ENCODE measurements at places on chromosomes 3 and 15.

- peak; percentile 63 for DNase-seq
Measured at GRCh38 chr15:63891079-63891767, 57.5 kb upstream of the HERC1 start.

GRCh38 chr3:38283810-38284755, 2.0 kb downstream of the SLC22A14 start:
- DNase-seq, result no peak

DNA sequence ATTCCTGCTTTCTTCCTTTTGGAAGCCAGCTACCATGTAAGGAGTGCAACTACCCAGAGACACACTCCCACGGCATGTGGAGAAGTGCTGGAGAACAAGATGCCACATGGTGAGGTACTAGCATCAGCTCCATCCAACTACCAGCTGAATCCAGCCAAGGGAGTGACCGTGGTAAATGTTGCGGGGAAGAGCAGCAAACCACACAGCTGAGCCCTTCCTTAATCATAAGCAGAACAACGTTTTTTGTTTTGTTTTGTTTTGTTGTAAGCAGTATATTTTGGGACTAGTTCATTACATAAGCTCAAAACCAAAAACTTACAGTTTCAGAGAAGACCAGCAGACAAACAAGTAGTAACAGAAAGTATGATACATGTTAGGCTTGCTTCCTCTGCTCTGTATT, 212.6 kb upstream of the ATP10A start:
- DNase-seq, result no peak

DNA sequence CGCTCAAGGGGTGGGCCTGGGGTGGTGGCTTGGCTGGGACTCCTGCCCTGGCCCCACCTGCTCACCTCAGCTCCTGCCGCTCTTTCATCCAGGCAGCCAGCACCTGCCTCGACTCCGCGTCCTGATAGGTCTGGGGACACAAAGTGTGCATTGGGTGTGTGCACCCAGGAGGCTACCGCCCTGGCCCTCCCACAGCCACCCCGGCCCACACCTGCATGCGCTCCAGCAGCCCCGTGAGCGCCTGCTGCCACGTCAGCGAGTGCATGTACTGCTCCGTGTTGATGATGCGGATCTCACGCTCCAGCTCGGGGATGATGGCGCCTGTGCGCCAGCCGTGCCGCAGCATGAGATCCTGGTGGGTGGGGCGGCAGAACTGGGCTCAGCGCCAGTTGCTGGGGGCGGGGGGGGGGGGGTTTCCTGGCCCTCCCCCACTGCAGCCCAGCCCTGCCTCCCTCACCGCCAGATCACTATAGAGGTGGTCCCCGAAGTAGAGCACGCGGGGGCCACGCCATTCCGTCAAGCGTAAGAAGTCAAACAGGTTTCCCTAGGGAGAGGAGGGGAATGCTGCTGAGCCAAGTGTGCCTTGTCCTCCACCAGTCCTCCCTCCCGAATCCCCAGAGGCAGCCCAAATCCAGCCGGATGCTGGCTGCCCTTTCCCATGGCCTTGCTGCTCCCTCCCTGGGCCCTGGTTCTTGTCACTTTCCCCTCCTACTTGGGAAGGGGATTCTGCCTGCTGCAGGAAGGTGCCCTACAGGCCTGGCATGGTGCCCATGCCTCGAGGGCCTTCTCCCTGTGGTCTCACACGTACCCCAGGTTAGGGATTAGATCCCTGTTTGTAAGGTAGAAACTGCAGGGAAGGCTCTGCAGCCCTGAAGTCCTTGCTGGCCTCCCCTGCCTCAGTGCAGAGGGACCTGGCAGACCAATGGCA, 8.6 kb downstream of the NT5DC2 start:
- DNase-seq, result no peak

DNA sequence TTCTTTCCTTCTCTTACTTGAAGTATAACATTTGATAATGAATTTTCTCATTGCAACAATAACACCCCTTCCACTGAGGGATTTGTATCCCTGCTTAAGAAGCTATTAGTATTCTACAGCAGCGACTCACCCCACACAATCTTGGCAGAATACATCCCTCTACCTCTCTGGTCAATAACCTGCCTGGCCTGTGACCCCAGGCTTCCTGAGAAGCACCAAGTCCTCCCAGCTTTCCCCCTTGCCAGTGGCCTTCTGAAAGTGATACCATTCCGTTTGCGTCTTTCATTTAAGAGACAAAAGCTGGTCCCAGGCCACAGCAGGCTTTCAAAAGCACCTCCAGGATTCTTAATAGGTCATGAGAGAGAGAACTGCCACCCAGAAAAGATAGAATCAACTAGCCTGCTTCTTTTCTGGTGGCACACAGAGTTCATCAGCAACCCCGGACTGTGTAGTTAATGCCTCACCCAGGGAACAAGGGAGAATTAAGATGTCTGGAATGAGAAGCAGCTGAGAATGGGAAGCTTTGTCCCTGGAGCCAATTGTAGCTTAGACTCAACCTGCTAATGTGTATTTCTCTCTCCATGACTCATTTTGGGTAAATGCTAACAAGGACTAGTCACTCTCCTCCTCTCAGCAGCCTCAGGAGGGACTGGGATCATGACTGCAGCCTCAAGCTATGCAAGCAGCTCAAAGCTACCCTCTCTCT, 101.0 kb upstream of the CPNE4 start:
- DNase-seq, result no peak

- DNase-seq, result peak; percentile 27
Measured at GRCh38 chr15:84955089-84955848, 26.4 kb upstream of the PDE8A start.

DNA sequence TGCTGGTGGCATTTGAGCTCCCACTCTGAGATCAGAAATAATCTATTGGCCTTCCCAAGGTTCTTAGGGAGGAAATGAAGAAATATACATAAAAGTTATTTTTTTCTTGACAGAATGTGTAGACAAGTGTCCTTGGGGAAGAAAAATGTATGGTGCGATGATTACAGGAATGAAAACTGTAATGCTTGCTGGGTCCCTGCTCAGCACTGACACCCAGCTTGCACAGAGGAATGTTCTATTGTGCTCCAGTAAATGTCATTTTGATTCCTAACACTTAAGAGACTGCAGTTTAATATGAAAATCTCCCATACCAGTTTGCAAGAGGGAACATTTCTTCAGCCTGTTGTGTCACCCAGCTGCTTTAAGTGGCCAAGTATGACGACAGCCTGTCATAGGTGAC, 271.3 kb upstream of the TPM1 start:
- no peak for DNase-seq

GRCh38 chr3:43558171-43558570, 63.6 kb downstream of the ANO10 start:
- DNase-seq, result no peak

DNA sequence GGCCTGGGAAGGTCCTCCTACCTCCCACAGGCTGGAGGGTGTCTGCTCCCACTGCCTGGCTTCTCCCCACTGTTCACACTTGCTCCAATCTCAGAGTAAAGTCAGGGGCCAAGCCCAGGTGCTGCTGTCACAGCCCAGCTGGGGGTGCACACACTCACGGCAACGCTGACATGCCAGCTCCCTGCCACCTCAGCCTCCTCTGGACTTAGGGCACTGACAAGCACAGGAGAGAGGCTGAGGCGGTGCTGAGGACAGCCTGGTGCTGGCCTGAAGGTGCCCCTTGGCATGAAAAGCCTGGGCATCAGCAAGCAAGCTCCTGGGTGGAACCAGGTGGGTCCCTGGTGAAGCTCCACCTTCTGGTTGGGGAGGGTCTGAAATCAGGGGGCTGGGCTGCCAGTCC, 53.0 kb downstream of the LSAMP start:
- DNase-seq, result no peak

DNA sequence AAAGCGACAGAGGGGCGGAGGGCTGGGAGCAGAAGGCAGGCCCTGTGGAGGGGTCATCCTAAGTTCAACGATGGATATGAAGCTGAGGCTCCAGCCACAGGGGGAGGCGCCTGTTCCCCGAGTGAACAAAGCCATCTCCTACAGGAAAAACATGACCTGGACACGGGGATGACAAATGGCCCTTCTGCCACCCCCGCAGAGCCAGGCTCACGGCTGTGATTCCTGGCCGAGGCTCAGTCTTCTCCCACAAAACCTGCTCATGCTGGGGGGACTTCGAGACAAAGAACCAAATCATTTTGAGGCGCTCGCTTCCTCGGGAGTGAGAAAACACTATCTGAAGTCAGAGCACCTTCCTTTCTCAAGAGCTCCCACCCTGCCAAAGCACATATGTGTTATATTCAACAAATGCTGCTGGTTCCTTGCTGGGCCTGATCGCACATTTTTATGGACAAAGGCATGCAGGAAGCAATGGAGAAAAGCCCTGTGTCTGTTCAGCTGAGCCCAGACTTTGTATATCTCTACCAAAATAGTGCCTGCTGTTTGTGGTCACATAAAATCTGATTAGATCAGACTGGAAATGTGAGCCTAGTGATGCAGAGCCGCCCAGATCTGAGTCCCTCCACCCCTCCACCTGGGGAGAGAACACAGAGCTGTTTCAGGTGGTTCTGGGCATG, 5.6 kb downstream of the RBP1 start:
- no peak for DNase-seq

- DNase-seq, result no peak
Measured at GRCh38 chr15:70775160-70775559, 11.8 kb upstream of the UACA start.

DNA sequence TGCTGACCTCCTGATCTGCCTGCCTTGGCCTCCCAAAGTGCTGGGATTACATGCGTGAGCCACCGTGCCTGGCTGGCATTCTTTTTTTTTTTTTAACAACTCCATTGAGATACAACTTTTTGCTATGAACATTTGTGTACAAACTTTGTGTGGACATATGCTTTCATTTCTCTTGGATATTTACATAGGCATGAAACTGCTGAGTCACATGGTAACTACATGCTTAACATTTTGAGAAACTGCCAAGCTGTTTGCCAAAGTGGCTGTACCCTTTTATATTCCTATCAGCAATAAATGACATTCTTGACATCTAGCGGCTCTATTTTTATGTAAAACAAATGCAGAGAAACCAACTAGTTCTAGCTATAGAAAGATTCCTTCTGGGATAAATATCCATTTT, 8.7 kb upstream of the YEATS2 start:
- no peak for DNase-seq

DNA sequence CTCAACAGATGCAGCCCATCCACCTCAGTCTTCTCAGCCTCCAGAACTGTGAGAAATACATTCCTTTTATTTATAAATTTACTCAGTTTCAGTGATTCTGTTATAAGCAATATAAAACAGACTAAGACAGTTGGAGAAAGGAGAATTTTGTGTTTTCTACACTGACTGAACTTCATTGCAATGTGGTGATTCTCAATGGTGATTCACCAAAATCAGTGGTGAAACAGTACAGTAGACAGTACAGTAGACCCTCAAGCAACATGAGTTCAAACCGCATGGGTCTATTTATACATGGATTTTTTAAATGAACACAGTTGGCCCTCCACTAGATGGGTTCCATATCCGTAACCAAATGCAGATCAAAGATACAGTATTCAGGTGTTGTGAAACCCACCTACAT, 403.1 kb upstream of the TGFBR2 start:
- no peak for DNase-seq

DNA sequence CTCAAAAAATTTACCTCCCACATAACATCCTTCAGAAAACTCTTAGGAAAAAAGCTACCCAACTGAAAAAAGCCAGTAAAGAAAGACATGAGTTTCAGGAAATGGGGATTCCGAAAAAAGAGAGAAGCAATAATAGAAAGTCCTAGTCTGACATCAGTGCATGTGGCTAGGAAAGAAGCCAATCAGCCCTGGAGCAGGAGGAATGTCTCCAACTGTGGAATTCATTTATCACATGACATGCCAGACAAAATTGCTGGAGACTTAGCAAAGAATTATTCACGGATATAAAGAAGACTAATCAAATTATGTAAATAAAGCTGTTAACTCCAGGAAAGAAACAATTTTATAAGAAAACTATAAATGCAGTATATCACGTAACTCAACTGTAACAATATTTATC, 258.9 kb upstream of the RARB start:
- DNase-seq, result no peak

GRCh38 chr3:18223974-18224373, 201.2 kb downstream of the SATB1 start:
- no peak for DNase-seq

DNA sequence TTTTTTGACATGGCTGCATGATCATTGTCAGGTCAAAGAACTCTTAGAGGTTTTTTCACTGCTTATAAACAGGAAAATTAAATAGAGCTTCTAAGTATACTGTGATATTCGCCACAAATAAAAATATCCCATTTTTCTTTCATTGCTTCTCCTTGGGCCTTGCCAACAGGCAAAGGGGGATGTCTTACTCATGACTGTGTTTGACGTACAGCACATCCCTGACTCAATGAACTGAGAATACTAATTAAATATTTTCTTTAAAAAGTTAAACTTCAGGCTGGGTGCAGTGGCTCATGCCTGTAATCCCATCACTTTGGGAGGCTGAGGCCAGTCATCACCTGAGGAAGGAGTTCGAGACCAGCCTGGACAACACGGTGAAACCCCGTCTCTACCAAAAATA, 41.4 kb upstream of the CCDC80 start:
- DNase-seq, result no peak

DNA sequence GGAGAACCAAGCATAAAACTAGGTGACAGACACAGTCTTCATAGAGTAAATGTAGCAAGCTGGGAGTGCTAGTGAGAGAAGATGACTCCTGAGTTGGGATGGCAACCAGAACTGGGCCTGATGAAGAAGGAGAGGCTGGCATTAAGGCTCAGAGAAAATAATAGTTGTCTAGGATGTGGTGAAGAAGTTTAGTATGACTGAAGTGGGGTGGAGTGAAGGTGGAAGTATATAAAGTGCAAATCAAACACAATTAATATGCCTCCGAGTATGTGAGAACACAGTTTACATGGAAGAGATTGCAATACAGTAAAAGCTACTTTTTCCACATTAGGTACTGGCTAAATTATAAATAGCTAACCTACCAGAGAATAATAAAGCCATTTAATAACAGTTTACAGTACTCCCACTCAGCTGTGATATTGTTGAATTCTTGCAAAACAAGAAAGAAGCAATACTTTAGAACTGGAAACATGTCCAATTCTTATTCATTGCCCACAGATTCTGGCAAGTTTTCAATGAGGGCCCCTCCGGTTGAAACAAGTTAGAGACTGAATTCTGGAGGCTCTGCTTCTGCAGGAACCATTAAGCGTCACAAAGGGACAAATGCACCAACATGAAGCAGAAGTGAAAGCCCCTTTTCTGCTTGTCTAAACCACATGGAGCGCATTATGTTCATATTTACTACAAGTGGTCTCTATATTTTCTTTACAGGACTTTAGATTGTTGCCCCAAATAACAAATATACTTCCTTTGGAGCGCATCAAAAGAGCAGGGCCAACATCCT, 243.7 kb downstream of the SLC9A9 start:
- no peak for DNase-seq

DNA sequence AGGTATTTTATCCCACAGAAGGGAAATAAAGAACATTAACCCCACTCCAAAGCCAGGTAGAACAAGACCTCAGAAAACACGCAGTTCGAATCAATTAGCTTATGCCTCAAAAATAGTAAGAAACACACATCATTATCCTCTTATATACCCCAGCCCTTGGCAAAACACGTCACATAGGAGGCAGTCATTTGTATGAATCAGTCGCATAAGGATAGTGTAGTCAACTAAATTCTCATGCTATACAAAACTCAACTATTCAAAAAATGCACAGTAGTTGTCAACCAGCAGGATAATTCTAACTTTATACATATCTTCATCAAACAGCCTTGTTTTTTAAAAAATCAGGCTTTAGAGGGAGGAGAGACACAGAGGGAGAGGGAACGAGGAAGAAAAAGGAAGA, 298.4 kb downstream of the FOXP1 start:
- no peak for DNase-seq

GRCh38 chr15:74626752-74627692, 11.4 kb downstream of the CLK3 start:
- DNase-seq, result no peak

GRCh38 chr15:83446417-83446816, 724 bp upstream of the SH3GL3 start:
- DNase-seq, result no peak

GRCh38 chr3:71332813-71333212, 250.7 kb downstream of the FOXP1 start:
- DNase-seq, result no peak

All from CD8-positive, alpha-beta T cell (primary cell).